Upper lobe of right lung (tissue), 1 donor: ENCODE measurements at places on chromosomes 13 and 19. TPM values are rescaled to one million over a fixed set of nuclear protein-coding genes. Genes with fewer than 3 reads are reported as not detected.
A peak's percentile ranks its signal among the peaks of the same experiment; 100 is the strongest.

- H3K4me3 ChIP-seq: no peak overlapping the region
- no peaks in the 10 kb centered on the region for H3K36me3 ChIP-seq
- DNase-seq: no peak
- H3K4me1 ChIP-seq: no peaks in the 10 kb centered on the region
- no peaks in the 10 kb centered on the region for H3K27me3 ChIP-seq
Measured at GRCh38 chr13:51879133-51879532, 17.4 kb downstream of the CCDC70 start.

- no peaks in the 10 kb centered on the region for H3K36me3 ChIP-seq
- no peak overlapping the region for H3K4me3 ChIP-seq
- H3K4me1 ChIP-seq: no peaks in the 10 kb centered on the region
- no peak for DNase-seq
Measured at GRCh38 chr19:47296036-47296435, 13.6 kb upstream of the C5AR1 start.

- no peak overlapping the region for H3K4me3 ChIP-seq
- no peaks in the 10 kb centered on the region for H3K4me1 ChIP-seq
- H3K27ac ChIP-seq: no peak overlapping the region
Measured at GRCh38 chr13:104043184-104043583, 977.0 kb upstream of the SLC10A2 start.

DNA sequence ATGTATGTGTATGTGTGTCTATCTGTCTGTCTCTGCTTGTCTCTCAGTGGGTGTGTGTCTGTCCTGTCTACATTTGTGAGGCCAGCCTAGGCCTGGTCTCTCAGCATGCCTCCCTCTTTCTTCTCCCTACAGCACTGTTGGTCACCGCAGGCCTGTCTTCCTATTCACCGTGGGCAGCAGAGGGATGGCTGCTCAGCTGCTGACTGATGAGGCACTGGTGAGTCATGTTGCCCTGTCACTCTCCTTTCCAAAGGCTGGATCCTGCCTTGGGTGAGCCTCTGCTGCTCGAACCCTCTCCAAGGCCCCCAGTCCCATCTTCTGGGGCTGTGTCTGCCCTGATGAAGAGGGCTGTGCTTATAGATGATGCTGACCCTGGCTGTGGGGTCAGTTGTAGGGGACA, 6.3 kb downstream of the ZNF71 start:
- H3K27ac ChIP-seq: no peak overlapping the region
- H3K4me1 ChIP-seq: peaks cover 2% of the 10 kb centered on the region
- H3K27me3 ChIP-seq: no peaks in the 10 kb centered on the region
- no peak for DNase-seq
- H3K4me3 ChIP-seq: no peak overlapping the region

GRCh38 chr13:56201834-56202233, 938.9 kb upstream of the PRR20A start:
- no peak overlapping the region for H3K27ac ChIP-seq
- H3K27me3 ChIP-seq: no peaks in the 10 kb centered on the region
- no peak for DNase-seq
- H3K4me1 ChIP-seq: no peaks in the 10 kb centered on the region
- no peak overlapping the region for H3K4me3 ChIP-seq
- no peaks in the 10 kb centered on the region for H3K36me3 ChIP-seq

GRCh38 chr13:100075700-100076587, 12.9 kb upstream of the PCCA start:
- no peak for DNase-seq
- H3K27ac ChIP-seq: no peak overlapping the region
- no peaks in the 10 kb centered on the region for H3K27me3 ChIP-seq
- H3K36me3 ChIP-seq: no peaks in the 10 kb centered on the region
- no peak overlapping the region for H3K4me3 ChIP-seq

GRCh38 chr13:21934284-21934683, 263.4 kb downstream of the FGF9 start:
- H3K4me1 ChIP-seq: no peaks in the 10 kb centered on the region
- H3K27ac ChIP-seq: no peak overlapping the region
- no peaks in the 10 kb centered on the region for H3K36me3 ChIP-seq
- no peak overlapping the region for H3K4me3 ChIP-seq
- H3K27me3 ChIP-seq: no peaks in the 10 kb centered on the region

DNA sequence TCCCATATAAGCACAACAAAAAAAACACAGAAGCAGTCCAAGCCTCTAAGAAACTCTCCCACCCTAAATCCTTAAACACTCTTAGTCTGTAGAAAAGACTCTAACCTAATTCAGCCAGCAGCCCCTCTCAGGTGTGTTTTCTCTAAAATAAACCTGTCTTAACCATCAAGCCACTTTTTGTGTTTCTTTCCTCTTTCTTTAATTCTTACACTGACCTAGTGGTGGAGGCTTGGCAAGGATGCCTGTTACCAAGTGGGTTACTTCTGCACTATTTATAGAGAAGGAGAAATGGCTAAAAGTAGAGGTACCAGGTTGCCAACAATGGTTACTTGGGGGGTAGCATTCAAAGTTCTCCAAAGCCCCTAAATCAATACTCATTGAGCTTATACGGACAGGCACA, 43.7 kb downstream of the ZNF333 start:
- H3K4me3 ChIP-seq: no peak overlapping the region
- H3K27ac ChIP-seq: no peak overlapping the region
- DNase-seq: no peak
- no peaks in the 10 kb centered on the region for H3K36me3 ChIP-seq

GRCh38 chr13:43171489-43171888, 148.1 kb downstream of the DNAJC15 start:
- no peaks in the 10 kb centered on the region for H3K27me3 ChIP-seq
- H3K27ac ChIP-seq: no peak overlapping the region
- no peak overlapping the region for H3K4me3 ChIP-seq
- no peaks in the 10 kb centered on the region for H3K36me3 ChIP-seq
- DNase-seq: no peak
- H3K4me1 ChIP-seq: no peaks in the 10 kb centered on the region

- H3K27ac ChIP-seq: no peak overlapping the region
- no peaks in the 10 kb centered on the region for H3K36me3 ChIP-seq
- no peaks in the 10 kb centered on the region for H3K4me1 ChIP-seq
- H3K4me3 ChIP-seq: no peak overlapping the region
Measured at GRCh38 chr13:19158006-19158405, 23.6 kb downstream of the TUBA3C start.

DNA sequence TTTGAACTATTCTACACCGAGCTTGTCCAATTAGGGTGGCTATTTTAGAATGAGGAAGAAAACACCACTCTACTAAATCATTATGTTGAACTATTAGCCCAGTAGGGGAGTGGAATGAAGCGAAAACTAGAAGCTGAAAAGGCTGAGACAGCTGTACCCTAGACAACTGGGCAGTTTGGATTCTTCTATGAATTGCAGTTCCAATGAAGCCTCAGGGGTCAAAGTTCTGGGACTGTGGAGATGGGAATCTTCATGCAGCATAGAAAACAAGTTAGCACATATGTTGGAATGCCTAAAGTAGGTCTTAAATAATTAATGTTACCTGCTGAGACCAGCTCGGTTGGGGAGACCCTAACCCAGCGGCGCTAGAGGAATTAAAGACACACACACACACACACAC, 62.7 kb upstream of the ZNF726 start:
- no peak overlapping the region for H3K27ac ChIP-seq
- no peaks in the 10 kb centered on the region for H3K4me1 ChIP-seq
- H3K36me3 ChIP-seq: no peaks in the 10 kb centered on the region
- no peak for DNase-seq
- no peaks in the 10 kb centered on the region for H3K27me3 ChIP-seq
- no peak overlapping the region for H3K4me3 ChIP-seq

- no peaks in the 10 kb centered on the region for H3K27me3 ChIP-seq
- H3K4me3 ChIP-seq: no peak overlapping the region
- H3K27ac ChIP-seq: no peak overlapping the region
Measured at GRCh38 chr19:35723671-35724070, 5.9 kb downstream of the KMT2B start.

GRCh38 chr13:72639377-72639776, 88.1 kb downstream of the MZT1 start:
- H3K36me3 ChIP-seq: no peaks in the 10 kb centered on the region
- H3K27me3 ChIP-seq: no peaks in the 10 kb centered on the region
- no peaks in the 10 kb centered on the region for H3K4me1 ChIP-seq
- no peak for DNase-seq
- H3K27ac ChIP-seq: no peak overlapping the region

DNA sequence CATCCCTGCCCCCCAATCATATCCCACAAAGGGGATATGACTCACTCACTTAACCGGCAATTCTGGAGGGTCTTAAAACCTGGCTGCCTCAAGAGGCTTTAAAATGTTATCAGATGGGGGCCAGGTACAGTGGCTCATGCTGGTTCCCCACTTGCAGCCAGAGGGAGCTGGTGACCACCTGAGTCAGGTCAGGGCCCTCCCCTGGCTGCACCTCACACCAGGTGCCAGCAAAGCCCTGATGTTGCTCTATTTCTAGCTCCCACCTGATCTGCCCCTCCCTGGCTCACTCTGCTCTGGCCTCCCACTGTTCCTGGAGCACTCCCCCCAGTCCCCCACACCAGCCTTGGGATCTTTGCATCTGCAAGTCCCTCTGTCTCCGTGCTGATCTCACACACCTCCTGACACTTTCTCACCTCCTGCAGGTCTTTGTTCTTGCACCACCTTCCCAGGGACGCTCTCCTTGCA, 14.2 kb downstream of the HPN start:
- H3K27me3 ChIP-seq: no peaks in the 10 kb centered on the region
- no peaks in the 10 kb centered on the region for H3K36me3 ChIP-seq
- no peak overlapping the region for H3K27ac ChIP-seq
- no peak overlapping the region for H3K4me3 ChIP-seq
- no peak for DNase-seq

GRCh38 chr13:46622630-46623256, 69.8 kb downstream of the LRCH1 start:
- H3K4me3 ChIP-seq: no peak overlapping the region
- no peaks in the 10 kb centered on the region for H3K36me3 ChIP-seq
- no peak for DNase-seq
- H3K27ac ChIP-seq: no peak overlapping the region

- no peaks in the 10 kb centered on the region for H3K4me1 ChIP-seq
- H3K27me3 ChIP-seq: no peaks in the 10 kb centered on the region
- H3K27ac ChIP-seq: no peak overlapping the region
- no peak overlapping the region for H3K4me3 ChIP-seq
Measured at GRCh38 chr13:68745502-68745901, 1362.1 kb upstream of the ATXN8OS start.

GRCh38 chr19:3809881-3810707, 23.9 kb upstream of the MATK start:
- H3K4me1 ChIP-seq: peaks cover 17% of the 10 kb centered on the region
- no peak for DNase-seq
- H3K4me3 ChIP-seq: no peak overlapping the region
- H3K36me3 ChIP-seq: no peaks in the 10 kb centered on the region

- H3K36me3 ChIP-seq: peaks cover 5% of the 10 kb centered on the region
- no peaks in the 10 kb centered on the region for H3K27me3 ChIP-seq
- DNase-seq: no peak
- H3K27ac ChIP-seq: peak overlapping the region; percentile 0
- H3K4me3 ChIP-seq: no peak overlapping the region
- peaks cover 60% of the 10 kb centered on the region for H3K4me1 ChIP-seq
Measured at GRCh38 chr13:98504029-98504351, 72.9 kb downstream of the STK24 start.

GRCh38 chr13:99214232-99214631, 13.6 kb downstream of the UBAC2 start:
- H3K27me3 ChIP-seq: no peaks in the 10 kb centered on the region
- H3K27ac ChIP-seq: no peak overlapping the region
- no peak for DNase-seq
- H3K4me1 ChIP-seq: peaks cover 23% of the 10 kb centered on the region

GRCh38 chr13:59658738-59659330, 504.9 kb downstream of the DIAPH3 start:
- no peaks in the 10 kb centered on the region for H3K4me1 ChIP-seq
- no peaks in the 10 kb centered on the region for H3K36me3 ChIP-seq
- H3K27ac ChIP-seq: no peak overlapping the region
- no peaks in the 10 kb centered on the region for H3K27me3 ChIP-seq

DNA sequence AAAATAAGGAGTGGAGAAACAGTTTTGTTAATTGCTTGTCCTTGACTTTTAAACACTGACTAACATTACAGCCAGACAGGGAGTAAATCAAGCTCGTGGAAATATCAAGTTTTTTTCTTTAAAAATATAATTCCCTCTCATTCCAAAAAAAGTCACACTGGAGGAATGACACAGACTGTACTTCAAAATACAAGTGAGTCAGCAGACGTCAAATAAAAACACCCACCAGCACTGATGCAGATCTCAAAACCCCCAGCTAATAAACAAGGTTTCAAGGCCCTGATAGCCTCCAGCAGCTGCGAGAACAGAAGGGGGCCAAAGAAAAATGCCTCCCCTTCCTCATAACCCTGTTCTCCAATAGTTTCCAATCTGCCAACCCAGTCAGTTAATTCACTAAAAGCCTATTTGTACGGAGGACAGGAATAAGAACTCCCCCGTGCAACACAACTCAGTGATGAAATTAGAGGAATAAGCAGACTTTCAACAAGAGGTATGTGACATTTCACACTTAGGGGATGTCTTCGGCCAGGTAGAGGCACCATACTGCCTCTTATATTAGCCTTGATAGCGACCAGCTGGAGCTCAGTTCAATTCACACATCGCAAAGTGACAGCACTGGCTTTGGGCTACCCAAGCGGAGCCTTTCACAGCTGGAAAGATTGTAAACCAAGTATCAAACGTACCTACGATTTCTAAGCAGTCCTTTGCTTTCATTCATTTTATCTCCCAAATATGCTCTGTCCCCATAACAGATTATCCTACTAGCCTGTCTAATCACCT, 561.0 kb upstream of the KLF12 start:
- no peak overlapping the region for H3K4me3 ChIP-seq
- no peaks in the 10 kb centered on the region for H3K4me1 ChIP-seq
- no peaks in the 10 kb centered on the region for H3K36me3 ChIP-seq
- H3K27me3 ChIP-seq: no peaks in the 10 kb centered on the region
- no peak overlapping the region for H3K27ac ChIP-seq
- DNase-seq: no peak

- H3K36me3 ChIP-seq: peaks cover 42% of the 10 kb centered on the region
- H3K27ac ChIP-seq: no peak overlapping the region
- no peak overlapping the region for H3K4me3 ChIP-seq
- no peak for DNase-seq
- no peaks in the 10 kb centered on the region for H3K27me3 ChIP-seq
Measured at GRCh38 chr19:11227195-11227886, 12.1 kb upstream of the ANGPTL8 start.

- peaks cover 14% of the 10 kb centered on the region for H3K4me1 ChIP-seq
- H3K27me3 ChIP-seq: no peaks in the 10 kb centered on the region
- DNase-seq: no peak
- H3K4me3 ChIP-seq: no peak overlapping the region
Measured at GRCh38 chr19:44951179-44952159, 3.7 kb upstream of the CLPTM1 start.

TMEM272 gene
- not detected for total RNA-seq

AMER2 gene
- total RNA-seq: not detected

RGL3 gene
- 54.6 TPM for total RNA-seq

BORCS8 gene
- 24.8 TPM for total RNA-seq

FCER2 gene
- 0.58 TPM for total RNA-seq

KLK7 gene
- total RNA-seq: 0.41 TPM

ATP4B gene
- total RNA-seq: not detected

KLK14 gene
- total RNA-seq: not detected

CDC42EP5 gene
- 38.2 TPM for total RNA-seq

SPRED3 gene
- 1.6 TPM for total RNA-seq

MBD3L3 gene
- total RNA-seq: not detected

LYL1 gene
- total RNA-seq: 21.8 TPM
